Right ventricle myocardium inferior (tissue), 1 donor: ENCODE measurements at places on chromosomes 2 and 18. TPM values are rescaled to one million over a fixed set of nuclear protein-coding genes. Genes with fewer than 3 reads are reported as not detected.
A peak's percentile ranks its signal among the peaks of the same experiment; 100 is the strongest.

Gene EPHA4
- total RNA-seq = 14.2 TPM

Gene LHCGR
- 0.11 TPM for total RNA-seq

Gene MORN2
- total RNA-seq = 21.4 TPM

Gene STAMBP
- 27.8 TPM for total RNA-seq

Gene ANKAR
- 6.0 TPM for total RNA-seq

Gene PAX3
- total RNA-seq = not detected

Gene NTSR2
- total RNA-seq = not detected

Gene SETBP1
- 7.1 TPM for total RNA-seq

Gene TMEM214
- total RNA-seq = 32.7 TPM

Gene ALPP
- not detected for total RNA-seq

Gene TFCP2L1
- 0.30 TPM for total RNA-seq

DNA sequence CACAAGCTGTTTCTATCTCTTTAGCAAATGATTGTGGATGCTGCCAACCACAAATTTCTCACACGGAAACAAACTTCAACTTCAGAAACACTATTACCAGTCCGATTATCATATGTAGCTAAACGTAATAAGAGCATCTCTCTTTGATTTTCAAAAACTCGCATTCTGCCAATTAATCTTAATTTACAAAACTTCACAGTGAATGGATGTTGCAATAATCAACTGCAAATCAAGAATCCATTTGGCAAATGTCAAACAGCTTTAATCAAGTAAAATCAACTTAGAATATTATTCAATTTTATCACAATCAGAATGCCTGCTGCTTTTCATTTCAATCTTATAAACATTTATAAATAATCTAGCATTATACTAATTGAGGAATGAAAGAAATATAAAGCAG lies 54.2 kb downstream of the DTNB start:
- no peak for DNase-seq

- DNase-seq = no peak
Observed at GRCh38 chr2:68188831-68189230, 31.1 kb downstream of the PNO1 start.

- DNase-seq = no peak
Observed at GRCh38 chr2:74817304-74817675, 16.6 kb upstream of the HK2 start.

DNA sequence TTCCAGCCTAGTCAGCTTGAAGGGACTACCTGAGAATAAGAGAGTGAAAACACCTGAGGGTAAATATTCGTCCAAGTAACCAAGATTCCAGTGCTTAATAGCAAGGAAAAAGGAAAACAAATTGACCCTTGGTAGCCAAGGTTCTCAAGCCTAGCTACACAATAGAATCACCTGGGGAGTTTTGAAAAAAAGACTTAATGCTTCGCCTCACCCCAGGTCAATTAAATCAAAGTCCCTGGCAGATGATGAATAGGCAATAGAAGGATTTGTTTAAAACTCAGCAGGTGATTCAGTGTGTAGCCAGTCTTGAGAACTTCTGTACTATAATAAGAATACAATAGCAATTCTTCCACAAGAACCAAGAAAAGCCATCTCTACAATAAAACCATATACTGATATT lies 500.2 kb downstream of the XIRP2 start:
- no peak for DNase-seq

DNA sequence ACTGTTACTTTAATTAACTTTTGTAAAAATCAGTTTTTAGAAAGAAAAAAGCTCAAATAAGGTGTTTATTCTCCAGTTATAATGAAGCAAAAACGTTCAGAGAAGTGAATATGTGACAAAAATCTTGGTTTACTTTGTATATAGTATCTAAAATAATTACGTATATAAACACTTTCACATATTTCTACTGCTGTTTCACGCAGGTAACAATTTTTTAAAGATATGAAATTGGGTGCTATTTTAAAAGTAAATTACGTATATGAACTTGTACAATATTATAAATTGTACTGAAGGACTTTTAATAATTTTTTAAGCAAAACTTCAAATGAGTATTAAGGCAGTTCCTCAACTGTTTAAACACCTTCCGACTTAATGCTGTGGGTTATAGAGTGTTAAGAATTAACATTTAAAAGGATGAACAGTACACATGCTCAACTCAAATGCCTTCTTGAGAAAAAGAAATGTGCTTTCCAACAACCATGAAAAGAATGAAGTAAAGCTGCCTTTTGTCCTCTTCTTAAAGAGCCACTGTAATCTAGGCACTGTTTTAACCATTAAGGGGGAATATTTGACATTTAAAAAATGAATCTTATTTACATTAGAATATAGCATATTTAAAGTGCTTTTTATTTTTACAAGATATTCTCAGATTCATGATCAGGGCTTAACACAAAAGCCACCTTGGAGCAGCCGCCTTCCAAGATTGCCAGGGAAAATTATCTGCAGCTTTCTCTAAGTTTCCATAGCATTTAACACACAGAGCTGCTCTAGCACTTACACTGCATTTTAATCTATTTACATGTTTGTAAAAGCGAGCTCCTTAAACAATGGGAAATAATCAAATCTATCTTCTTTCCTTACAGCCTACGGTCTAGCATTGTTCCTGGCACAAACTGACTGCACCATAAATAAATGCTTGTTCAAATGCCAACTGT lies 56.5 kb upstream of the CDKL4 start:
- no peak for DNase-seq

- DNase-seq = no peak
Observed at GRCh38 chr2:132489150-132489549, 72.5 kb downstream of the GPR39 start.

GRCh38 chr2:177225965-177226360 lies 13.4 kb downstream of the HNRNPA3 start:
- DNase-seq = no peak

- DNase-seq = no peak
Observed at GRCh38 chr18:47986620-47987387, 56.3 kb upstream of the SMAD2 start.

GRCh38 chr2:131093006-131093695 lies at the start of gene FAM168B:
Gene FAM168B, minus strand, starts transcription at chr2:131093460. Its CDS starts 10,814 bp downstream, at chr2:131082646.
- peak; percentile 94 for DNase-seq

GRCh38 chr2:135987441-135987840 lies 2.0 kb upstream of the DARS1 start:
- no peak for DNase-seq

- no peak for DNase-seq
Observed at GRCh38 chr2:240394549-240394948, 40.9 kb upstream of the GPC1 start.

GRCh38 chr18:35334212-35334611 lies 10.0 kb downstream of the ZNF24 start:
- no peak for DNase-seq

- DNase-seq = no peak
Observed at GRCh38 chr18:74445585-74445984, 11.5 kb downstream of the DIPK1C start.

GRCh38 chr18:45050712-45051601 lies 370.3 kb downstream of the SETBP1 start:
- DNase-seq = no peak

GRCh38 chr2:128984081-128984480 lies 665.4 kb upstream of the HS6ST1 start:
- no peak for DNase-seq

DNA sequence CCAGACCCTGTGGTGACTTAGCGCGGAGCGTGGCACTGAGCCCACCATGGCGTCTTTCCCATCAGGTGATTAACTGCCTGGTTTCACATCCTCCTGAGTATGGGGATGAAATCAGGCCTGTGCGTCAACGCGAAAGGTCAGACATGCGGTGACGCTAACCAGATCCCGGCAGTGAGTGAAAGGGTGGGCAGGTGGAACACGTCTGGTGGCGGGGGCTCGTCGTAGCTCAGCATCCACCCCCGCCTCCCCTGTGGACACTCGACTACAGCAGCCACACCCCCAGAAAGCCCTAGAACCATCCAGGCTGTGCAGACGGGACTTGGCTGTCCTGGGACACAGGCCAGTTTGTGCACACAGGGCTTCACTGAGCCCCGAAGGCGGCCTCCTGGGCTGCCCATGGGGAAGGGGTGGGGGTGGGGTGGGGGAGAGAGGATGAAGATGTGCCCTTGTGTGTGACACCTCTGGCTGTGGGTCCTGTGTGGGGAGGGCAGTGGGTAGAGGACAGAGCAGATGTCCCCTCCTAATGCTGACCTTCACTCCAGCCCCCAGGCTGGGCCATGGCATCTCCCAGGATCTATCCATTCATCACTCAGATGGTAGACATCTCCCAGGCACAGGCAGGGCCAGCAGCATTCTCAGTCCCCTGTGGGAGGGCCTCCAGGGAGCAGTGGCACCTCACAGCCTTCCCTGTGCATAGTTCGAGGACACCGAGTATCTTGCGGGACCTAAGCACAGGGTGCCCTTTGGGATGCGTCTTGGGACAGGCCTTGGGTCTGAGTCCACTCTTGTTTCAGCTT lies 27.5 kb downstream of the RAMP1 start:
- DNase-seq = peak; percentile 80

GRCh38 chr2:148493822-148494563 lies 150.6 kb upstream of the EPC2 start:
- DNase-seq = no peak

GRCh38 chr2:45943219-45944044 lies 292.0 kb downstream of the PRKCE start:
- no peak for DNase-seq

DNA sequence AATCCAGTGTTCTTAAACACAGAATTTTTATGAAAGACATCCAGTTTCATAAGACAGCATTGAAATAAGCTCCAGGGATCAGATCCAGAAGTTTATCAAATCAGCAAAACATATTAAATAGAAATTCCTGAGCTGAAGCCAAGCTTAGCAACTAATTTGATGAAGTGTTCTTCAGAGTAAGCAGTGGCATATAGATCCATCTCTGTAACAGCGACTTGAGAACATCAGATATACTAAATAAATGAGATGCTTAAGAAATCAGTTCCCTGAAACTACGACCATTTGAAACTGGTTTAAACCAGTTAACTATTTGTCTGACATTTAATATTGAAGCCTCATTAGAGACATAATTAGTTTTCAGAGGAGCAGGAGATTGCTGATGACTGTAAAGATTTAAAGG lies 34.1 kb downstream of the PPP1R1C start:
- DNase-seq = no peak

DNA sequence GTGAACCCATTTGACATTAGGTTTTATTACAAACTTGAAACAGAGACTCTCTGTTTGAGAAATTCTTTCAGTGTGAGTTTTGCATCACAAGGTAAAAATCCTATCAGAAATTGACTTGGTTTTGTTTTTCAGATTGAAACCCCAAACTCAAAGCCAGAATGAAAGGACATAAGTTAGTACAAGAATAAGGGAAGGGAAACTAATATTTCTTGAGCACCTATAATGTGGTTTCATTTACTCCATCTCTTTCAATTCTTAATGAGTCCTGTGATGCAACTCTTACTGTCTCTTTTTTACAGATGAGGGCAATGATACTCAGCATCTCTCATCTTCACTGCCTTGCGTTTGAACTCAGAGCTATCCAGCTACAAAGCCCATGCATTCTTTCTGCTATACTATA lies 210.0 kb upstream of the SIX3 start:
- no peak for DNase-seq

DNA sequence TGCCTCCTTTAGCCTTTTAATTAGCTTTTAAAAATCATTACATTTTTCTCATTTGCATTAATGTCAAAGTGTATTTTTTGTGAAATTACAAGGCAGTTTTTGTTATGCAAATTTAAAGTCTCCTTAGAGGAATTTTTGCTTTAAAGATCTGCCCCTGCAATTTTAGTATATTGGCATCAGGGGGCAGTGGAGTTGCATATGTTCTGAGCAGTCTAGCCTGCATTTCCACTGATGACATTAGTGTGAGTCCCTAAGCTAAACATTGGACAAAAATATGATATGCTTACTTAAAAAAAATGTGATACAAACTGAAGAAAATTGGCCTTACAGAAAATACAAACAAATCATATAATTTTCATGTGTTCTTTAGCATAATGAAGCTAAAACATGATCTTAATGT lies 426.5 kb downstream of the SLC4A3 start:
- no peak for DNase-seq

GRCh38 chr2:47024046-47024445 lies 108.4 kb upstream of the MCFD2 start:
- DNase-seq = no peak

- DNase-seq = no peak
Observed at GRCh38 chr18:69998523-69998987, 50.9 kb upstream of the CD226 start.
